ENCODE measurements at places on chromosomes 11 and 22. TPM values are rescaled to one million over a fixed set of nuclear protein-coding genes. Genes with fewer than 3 reads are reported as not detected.

KCNK4 gene
- total RNA-seq = not detected

MS4A3 gene
- total RNA-seq = 0.25 TPM

OR9Q2 gene
- not detected for total RNA-seq

SCGB1A1 gene
- total RNA-seq = 2.0 TPM

SEPTIN3 gene
- not detected for total RNA-seq

SAA2 gene
- total RNA-seq = 26,068 TPM

SRSF8 gene
- 21.0 TPM for total RNA-seq

- DNase-seq = no peak
Measured at GRCh38 chr11:84526250-84526649, 1100.9 kb downstream of the DLG2 start.

DNA sequence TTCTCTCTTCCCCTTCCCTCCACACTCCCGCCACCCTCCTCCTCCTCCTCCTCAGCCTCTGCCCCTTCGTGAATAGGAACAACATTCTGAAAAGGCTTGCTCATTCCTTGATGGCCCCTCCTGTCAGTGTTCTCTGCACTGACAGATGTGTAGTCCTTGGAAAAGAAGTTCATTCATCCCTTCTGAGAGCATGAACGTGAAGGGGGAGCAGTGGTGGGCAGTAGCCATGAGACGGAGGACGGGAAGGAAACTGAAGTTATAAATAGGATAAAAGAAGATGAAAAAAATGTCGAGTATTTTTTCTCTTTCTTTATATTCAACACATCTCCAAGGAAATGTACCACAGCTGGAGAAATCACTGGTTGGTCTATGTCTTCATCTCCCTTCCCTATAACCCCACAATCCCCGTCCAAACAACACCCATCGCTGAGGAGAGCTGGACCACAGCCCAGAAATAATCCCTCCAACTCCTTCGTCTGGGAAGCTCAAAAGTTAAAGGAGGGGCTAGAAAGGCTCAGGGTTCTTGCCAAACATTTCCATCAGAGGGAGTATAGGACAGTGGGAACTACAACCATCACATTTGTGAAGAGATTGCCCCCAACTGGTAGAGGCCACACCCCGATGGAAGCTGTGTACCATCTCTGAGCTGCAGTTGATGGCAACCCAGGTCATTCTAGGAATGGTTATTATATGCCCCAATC lies 33.5 kb downstream of the ETS1 start:
- DNase-seq = no peak

DNA sequence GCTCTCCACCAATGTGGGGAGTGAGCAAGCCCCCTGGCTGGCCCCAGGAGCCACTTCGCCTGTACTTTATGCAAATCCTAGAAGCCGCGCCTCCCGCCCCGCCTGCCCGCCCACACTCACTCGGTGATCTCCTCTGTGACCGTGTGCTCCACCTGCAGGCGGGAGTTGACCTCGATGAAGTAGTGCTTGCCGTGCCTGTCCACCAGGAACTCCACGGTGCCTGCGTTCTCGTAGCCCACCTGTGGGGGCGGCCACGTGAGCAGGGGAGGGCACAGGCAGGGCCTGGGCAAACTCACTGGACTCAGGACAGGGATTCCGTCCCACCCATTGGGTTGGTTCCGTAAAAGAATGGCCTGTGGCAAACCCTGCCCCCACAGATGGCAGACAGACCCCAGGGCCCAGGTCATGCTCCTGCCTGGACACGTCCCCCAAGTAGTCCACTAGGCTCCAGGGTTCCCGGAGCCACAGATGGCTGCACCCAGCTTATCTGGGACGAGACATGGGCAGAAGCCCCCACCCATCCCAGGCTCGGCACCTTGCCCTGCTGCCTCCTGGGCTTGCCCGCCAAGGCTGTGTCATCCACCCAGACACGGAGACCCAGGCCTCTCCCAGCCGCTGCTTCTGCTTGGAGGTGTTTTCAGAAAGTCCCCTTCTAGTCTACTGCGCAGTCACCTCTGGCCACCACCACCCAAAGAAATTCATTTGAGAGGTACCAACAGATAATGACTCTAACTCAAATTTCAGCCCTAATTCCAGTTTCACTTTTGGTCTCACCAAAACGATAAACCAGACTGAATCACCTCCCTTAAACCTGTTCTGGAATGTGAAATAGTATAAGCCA lies 12.1 kb downstream of the LRFN4 start:
- no peak for DNase-seq

- DNase-seq = no peak
Measured at GRCh38 chr22:50739279-50739691, 1.3 kb downstream of the ACR start.

DNA sequence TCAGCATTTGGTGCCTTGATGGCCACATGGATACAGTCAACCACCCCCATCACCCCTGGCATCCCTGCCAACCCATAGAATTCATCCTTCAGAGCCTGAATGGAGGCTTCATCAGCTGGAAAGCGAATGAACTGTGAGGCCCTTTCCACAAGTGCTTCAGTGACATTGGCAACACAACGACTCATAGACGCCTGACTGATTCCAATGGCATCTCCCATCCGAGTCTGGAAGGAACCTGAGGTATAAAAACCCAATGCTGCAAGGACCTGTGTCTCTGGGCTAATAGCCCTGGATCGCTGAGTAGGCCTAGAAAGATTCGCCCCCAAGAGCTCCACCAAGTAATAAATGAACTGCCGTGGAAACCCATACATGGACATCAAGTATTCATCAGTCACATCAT lies 1.3 kb downstream of the HARBI1 start:
- DNase-seq = no peak

DNA sequence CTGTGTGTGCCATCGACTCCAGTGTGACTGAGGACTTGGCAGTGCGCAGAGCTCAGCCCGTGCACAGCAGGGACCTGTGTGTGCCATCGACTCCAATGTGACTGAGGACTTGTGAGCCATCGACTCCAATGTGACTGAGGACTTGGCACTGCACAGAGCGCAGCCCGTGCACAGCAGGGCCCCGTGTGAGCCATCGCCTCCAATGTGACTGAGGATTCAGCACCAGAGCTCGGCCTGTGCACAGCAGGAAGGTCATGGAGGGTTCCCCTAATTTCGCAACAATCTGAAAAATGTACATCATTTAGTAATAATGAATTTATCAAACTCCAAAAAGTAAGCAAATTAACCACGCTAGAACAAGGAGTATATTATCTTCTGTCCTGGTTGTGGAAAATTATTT lies 348.3 kb upstream of the B3GAT1 start:
- DNase-seq = no peak

DNA sequence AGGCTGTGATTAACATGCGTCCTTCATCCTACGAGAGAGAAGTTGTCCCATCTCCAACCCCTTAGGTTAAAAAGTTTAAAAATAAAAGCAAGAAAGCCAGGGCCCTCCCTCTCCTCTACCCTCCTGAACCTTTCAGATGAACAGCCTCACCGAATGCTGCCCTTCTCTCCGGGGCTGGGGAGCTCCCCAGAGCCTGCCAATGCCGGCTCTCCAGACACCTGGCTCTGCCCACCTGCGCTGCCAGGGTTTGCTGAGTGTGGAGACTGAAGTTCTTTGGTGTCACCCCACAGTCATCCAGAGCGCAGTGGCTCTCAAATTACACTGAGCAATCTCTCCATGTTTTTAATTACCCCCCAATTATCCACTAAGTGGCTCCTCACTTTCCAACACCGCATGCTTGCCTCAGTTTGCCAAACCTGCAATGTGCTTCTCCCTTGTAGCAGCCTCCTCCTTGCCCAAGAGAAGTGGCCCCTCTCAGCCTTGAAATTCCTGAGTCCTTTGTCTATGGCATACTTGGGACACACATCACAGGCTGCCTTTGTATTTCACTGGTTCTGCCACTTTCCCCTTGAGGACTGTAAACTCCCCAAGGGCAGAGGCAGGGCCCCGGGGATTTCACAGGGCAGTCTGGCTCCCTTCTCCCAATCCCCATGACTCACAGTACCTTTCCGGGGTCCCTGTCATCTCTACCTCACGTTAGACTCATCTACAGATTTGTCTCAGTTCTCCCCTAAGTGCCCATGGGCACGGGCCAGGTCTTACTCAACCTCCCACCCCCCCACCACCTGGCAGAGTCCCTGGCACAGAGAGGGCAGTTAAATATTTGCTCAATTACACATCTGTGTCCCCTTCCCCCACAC lies 2.0 kb downstream of the MYH9 start:
- peak; percentile 92 for DNase-seq

GRCh38 chr11:14320020-14320419 lies 39.0 kb downstream of the RRAS2 start:
- no peak for DNase-seq

- DNase-seq = no peak
Measured at GRCh38 chr11:91174193-91174592, 951.3 kb upstream of the CHORDC1 start.

DNA sequence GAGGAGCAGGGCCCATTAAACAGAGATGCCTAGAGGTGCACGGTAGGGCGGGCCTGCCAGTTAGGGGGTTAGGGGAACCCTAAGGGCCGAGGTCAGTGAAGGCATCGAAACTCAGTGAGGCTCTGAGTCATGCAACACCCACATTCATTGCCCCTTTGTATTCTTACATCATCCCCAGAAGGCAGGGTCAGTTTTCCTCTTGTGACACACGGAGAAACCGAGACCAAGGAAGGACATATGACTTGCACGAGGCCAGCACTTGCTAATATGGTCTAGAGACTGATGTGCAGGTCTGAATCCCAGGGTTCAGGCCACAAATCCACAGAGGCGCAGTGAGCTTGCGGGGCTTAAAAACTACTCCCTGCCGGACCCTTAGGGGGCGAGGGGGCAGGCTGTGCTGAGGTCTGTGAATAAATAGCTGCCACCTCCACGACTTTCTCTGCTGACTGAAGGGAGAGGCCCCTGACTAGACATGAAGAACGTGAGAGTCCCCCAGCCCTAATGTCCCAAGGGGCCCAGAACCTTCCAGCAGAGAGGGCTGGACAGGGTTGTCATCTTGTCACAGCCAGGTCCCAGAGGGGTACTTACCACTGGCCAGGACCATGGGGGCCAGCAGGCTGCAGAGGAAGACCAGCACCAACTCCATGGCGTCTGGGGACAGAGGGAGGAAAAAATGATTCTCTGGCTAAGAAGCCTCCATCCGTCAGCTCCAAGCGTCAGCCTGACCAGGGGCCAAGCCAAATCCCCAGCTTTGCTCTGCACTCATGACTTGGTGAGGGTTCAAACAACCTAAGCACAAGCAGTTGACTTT lies 17.8 kb upstream of the FXYD2 start:
- DNase-seq = peak; percentile 46

DNA sequence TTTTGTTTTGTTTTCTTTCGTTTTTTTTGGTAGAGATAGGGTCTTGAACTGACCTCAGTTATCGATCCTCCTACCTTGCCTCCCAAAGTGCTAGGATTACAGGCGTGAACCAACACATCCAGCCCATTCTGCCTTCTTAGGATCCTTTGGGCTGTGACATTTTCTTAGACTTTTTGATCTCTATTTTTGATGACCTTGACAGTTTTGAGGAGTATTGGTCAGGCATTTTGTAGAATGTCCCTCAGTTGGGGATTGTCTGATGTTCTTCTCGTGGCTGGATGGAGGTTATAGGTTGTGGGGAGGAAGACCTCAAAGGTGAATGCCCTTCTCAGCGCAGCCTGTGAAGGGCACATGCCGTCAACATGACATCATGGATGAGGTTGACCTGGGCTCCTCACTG lies 19.5 kb upstream of the RAB1B start:
- DNase-seq = no peak

DNA sequence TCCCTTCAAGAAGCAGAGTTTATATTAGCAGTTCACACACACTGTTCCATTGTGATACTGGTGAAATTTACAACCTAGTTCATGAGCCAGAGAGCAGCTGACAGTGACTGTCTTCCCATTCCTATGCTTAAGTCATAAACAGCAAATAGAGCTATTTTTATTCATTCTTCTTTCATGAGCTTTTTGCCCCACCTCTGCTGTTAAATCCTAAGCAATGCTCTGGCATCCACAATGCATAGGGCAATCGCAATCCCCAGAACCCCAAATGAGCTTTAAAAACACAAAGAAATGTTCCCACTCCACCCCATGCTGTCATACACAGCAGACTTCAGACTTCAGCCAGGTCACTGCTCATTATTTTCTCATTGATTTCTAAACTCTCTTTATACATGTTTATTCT lies 307.5 kb downstream of the ETS1 start:
- DNase-seq = no peak

DNA sequence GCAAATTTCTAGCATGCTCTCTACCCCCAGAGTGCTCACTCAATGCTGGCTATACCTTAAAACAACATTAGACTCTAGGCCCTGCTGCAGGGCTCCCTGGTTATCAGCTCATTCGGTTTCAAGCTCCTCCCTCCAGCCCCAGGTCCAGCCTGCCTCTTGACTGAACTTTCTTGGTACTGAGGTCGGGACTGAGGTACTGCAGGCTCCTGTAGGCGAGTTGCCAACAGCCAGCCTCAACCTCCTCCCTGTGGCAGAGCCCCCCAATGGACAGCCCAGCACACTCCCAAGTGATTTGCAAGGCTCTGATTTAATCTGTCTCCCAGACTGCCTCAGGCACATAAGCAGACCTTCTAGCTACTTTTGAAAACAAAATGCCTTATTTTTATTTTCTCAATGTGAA lies 73.6 kb upstream of the EIF3M start:
- no peak for DNase-seq

DNA sequence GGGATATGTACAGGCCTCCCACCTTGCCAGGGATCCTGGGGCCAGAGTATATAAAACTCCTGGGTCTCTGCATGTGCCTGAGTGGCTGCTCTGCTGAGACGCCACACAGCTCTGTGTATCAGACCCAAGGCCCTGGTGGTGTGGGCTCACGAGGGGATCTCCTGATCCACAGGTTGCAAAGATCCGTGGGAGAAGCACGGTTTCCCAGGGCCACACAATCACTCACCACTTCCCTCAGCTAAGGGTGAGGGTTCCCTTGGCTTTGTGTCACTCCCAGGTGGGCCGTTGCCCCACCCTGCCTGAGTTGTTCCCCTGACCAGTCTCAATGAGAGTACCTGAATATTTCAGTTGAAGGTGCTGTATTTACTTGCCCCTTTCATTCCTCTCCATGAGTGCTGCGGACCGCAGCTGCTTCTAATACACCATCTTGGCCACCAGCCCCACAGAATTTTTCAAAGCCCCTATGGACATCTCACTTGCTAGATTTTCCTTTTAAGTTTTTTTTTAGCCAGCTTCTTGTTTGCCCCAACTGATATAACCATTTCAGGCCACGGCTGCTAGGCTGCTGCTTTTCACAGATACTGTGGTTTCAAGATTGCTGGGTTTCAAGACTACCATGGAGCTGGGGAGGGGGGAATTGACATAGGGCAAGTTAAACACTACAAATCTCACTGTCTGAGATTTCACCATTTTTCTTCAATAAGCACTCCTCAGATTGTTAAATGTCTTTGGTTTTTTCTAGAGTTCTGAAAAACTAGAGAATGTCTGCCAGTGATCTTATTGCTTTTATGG lies 13.7 kb upstream of the DEPDC7 start:
- no peak for DNase-seq
